ENCODE measurements at places on chromosomes 2 and 18.

DNA sequence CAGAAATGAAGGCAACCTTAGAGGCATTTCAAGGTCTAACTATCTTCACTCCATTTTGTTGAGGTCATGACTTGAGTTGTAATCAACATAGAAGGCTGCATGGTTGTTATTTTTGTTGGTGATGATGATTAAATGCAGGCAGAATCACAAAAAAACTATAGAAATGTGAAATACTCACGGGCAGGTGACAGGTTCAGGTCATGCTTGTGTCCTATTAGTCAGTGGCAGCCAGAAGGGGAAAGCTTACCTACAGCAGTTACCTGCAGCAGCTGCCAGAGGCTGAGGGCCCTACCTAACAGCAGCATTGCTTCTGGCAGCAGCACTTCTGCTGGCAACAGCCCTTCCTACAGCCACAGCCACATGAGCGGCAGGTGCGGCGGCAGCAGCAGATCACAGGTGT is 394 bp downstream of the SCYGR3 start:
- H3K27ac ChIP-seq = no peak overlapping the region
- H3K27me3 ChIP-seq = no peaks in the 10 kb centered on the region
- H3K4me3 ChIP-seq = no peak overlapping the region
- no peak for DNase-seq
- H3K36me3 ChIP-seq = no peaks in the 10 kb centered on the region
- H3K4me1 ChIP-seq = peaks cover 14% of the 10 kb centered on the region

- H3K27me3 ChIP-seq = no peaks in the 10 kb centered on the region
- H3K27ac ChIP-seq = no peak overlapping the region
- no peaks in the 10 kb centered on the region for H3K36me3 ChIP-seq
- no peak for DNase-seq
- H3K4me3 ChIP-seq = no peak overlapping the region
- no peaks in the 10 kb centered on the region for H3K4me1 ChIP-seq
Observed at GRCh38 chr2:88114889-88115288, 13.0 kb downstream of the FABP1 start.

DNA sequence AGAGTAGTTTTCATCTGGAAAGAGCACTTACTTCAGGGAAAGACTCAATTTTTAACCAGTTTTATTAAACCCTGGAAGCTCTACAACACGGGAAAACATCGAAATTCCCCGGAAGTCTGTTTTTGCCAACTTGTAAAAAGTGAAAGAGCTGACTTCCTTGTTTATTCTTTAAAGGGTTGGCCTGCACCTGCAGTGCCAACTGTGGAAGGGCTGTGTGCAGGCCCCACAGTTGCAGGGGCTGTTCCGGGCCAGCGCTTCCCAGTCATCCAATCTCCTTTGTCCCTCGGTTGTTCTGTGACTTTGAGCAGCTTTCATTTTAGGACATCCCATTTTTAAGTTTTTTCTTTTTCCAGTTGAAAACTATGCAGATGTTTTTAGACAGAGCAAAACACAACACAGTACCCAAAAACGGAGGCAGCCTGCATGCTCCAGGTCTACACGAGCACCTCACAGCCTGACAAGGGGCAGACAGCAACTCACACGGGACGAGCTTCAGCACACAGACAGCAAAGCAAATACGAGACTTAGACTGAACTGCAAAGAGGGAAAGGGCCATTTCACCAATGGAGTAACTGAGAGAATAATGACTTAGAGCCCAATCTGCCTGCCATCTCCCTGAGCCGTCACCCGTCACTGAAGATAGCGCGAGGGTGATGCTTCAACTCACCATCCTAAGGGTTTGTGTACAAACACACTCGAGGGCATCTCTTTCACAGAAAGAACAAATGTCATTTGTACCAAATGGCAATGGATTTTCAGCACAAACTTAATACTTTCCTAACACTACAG is 70.6 kb downstream of the EMILIN2 start:
- no peak overlapping the region for H3K27ac ChIP-seq
- H3K36me3 ChIP-seq = peaks cover 5% of the 10 kb centered on the region
- H3K4me3 ChIP-seq = no peak overlapping the region
- no peaks in the 10 kb centered on the region for H3K4me1 ChIP-seq

- H3K36me3 ChIP-seq = no peaks in the 10 kb centered on the region
- no peak overlapping the region for H3K4me3 ChIP-seq
- no peak for DNase-seq
- H3K27me3 ChIP-seq = no peaks in the 10 kb centered on the region
- no peaks in the 10 kb centered on the region for H3K4me1 ChIP-seq
Observed at GRCh38 chr2:238872026-238872425, 24.1 kb downstream of the TWIST2 start.

GRCh38 chr18:67266246-67267237 is 250.0 kb downstream of the DSEL start:
- peak; percentile 13 for DNase-seq
- H3K4me1 ChIP-seq = no peaks in the 10 kb centered on the region
- H3K4me3 ChIP-seq = no peak overlapping the region
- no peak overlapping the region for H3K27ac ChIP-seq
- no peaks in the 10 kb centered on the region for H3K27me3 ChIP-seq

GRCh38 chr2:186108470-186108869 is 369.9 kb downstream of the FSIP2 start:
- H3K27me3 ChIP-seq = no peaks in the 10 kb centered on the region
- DNase-seq = no peak
- no peaks in the 10 kb centered on the region for H3K36me3 ChIP-seq
- H3K4me3 ChIP-seq = no peak overlapping the region
- H3K4me1 ChIP-seq = no peaks in the 10 kb centered on the region
